Tongue (tissue), 3 donors: ENCODE measurements at places on chromosomes 3 and 15.

- DNase-seq, result no peak
These were observed 370.6 kb upstream of the TBL1XR1 start for GRCh38 chr3:177567833-177568232.

DNA sequence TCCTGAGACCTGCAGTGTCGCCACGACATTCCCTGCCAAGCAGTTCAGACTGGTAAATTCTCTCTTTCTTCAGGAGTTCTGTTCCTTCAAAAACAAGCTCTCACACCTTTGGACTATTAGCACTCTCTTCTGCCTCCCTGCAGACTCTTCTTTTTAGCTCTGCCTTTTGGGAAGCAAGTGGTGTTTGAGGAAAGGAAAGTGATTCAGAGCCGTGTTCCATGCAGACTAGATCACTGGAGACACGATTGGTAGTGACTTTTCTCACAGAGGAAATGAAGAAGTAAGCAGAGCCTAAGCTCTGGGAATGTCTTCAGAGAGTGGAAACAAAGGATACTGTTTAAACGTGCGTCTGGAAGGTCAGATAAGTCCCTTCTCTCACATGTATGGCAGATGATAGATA lies 270.6 kb upstream of the TPRG1 start:
- DNase-seq, result no peak

DNA sequence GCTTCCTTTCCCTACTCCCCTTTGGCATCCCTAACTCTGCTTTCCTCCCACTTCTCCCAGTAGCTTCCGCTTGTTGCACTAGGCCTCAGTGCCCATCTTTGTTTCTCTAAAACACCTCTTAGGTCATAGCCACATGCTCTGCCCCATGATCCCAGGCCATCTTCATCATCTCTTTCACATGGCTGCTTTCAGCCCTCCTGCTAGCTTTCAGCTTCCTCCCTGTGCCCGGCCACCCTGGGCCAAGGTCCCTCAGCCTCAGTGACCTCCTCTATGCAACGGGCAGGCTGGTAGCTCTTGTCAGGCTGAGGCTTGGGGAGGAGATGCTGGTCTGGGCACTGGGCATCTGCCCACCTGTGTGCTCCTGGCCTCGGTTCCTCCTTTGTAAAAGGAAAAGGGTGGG lies 2.3 kb downstream of the PLEKHO2 start:
- DNase-seq, result no peak

GRCh38 chr3:86930181-86930580 lies 60.8 kb downstream of the VGLL3 start:
- DNase-seq, result no peak
